ENCODE measurements at places on chromosomes 13 and 19.

GRCh38 chr19:12425236-12425887 lies 15.5 kb downstream of the ZNF443 start:
- DNase-seq, result no peak

- no peak for DNase-seq
Observed at GRCh38 chr19:10796653-10797052, 39.4 kb downstream of the TMED1 start.

- no peak for DNase-seq
Observed at GRCh38 chr19:15108845-15109767, 1.9 kb downstream of the SYDE1 start.

GRCh38 chr13:43300865-43301264 lies 277.5 kb downstream of the DNAJC15 start:
- DNase-seq, result no peak

DNA sequence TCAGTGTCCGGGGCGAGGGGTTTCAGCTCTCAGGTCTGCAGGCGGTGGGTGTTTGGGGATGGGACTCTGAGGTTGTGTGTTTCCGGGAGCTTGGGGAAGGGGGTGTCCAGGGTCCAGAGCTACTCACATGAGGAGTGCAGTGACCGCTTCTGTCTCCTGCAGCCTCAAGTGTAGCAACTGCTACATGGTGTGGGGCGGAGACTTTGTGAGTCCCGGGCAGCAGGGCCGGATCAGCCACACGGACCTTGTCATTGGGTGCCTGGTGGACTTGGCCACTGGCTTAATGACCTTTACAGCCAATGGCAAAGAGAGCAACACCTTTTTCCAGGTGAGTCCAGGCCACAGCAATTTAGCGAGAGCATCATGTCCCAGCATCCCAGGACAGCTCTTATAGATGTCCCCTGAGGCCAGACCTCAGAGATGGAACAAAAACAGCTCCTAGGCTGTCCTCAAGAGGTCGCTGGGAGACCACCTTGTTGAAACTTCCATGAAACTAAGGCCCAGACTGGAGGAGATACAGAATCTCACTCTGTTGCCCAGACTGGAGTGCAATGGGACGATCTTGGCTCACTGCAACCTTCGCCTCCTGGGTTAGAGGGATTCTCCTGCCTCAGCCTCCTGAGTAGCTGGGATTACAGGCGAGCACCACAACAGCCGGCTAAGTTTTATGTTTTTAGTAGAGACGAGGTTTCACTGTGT lies 44.9 kb downstream of the RYR1 start:
- DNase-seq, result no peak

DNA sequence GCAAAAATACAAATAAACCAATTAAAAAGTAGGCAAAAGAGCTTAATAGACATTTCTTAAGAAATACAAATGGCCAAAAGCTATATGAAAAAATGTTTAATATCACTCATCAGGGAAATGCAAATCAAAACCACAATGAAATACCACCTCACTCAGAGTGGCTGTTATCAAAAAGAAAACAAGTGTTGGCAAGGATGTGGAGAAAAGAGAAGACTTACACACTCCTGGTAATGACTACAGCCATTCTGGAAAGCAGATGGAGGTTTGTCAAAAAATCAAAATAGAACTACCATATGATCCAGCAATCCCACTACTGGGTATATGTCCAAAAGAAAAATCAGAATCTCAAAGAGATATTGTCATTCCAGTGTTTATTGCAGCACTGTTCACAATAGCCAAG lies 223.5 kb upstream of the SLC10A2 start:
- DNase-seq, result no peak

Measured in nephron progenitor cell (in vitro differentiated cells).